ENCODE measurements at places on chromosomes 3 and 15. TPM values are rescaled to one million over a fixed set of nuclear protein-coding genes. Genes with fewer than 3 reads are reported as not detected.

DNA sequence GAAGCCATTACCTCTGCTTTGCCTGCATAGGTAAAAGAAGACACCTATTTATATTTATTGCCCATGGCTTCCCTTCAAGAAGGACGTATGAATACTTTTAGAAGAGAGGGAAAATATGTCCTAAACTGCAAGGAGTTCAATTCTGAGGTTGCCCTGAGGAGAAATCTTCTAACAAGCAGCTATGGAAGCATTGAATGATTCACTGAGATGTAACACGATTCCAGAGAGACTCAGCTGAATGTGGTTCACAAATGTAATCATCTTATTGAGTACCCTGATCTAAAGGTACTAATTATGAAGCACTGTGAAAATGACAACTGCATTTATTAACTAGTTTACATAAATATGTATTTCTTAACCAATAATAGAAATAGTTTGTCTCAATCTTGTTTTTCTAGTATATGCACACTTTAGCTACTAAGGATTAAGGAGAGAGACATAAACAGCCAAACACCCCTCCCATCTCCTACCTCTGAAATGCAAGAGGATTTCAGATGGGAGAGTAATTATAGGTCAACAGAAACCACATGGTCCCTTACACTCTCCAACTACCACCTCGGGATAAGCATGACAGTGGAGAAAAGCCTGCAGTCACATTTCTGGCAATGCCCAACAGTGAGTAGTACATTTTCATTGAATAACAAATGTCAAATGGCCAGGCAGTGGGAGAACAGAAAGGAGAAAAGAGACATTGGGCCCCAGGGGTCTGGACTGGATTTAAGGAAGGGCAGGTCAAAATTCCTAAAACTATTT is 506.2 kb upstream of the IL12A start:
- no peaks in the 10 kb centered on the region for H3K36me3 ChIP-seq
- H3K27ac ChIP-seq: no peak overlapping the region
- no peak for DNase-seq
- H3K4me3 ChIP-seq: no peak overlapping the region

DNA sequence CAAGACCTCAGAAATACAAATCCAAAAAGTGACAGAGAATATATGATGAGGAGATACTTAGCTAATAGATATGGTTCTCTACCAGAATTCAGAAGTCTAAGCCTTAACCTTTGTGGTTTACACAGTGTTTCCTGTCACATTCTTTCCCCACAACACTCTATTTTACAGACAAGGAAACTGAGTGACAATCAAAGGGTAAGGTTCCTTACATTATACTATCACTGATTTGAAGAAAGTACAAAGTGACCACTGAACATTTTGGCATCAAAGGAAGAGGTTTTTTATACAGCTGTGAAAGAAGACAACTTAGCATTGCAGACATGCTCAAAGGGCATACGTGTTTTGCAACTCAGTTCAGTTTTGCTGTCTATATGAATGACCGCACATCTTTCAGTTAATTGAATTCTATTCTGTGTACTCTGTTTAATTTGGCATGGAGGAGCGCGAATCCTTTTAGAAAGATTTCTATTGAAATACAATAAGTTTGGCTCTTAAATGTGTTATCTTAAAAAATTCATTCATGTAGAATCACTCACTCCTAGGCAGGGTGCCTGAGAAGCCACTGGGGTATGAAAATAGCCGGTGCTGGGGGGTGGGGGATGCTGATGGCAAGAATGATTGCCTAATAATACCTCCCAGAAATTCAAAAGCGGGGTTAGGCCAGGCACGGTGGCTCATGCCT is 66.5 kb upstream of the SKOR1 start:
- no peaks in the 10 kb centered on the region for H3K36me3 ChIP-seq
- DNase-seq: no peak
- H3K4me3 ChIP-seq: no peak overlapping the region
- H3K27me3 ChIP-seq: no peaks in the 10 kb centered on the region

The FBXL2 gene
- 18.2 TPM for total RNA-seq

DNA sequence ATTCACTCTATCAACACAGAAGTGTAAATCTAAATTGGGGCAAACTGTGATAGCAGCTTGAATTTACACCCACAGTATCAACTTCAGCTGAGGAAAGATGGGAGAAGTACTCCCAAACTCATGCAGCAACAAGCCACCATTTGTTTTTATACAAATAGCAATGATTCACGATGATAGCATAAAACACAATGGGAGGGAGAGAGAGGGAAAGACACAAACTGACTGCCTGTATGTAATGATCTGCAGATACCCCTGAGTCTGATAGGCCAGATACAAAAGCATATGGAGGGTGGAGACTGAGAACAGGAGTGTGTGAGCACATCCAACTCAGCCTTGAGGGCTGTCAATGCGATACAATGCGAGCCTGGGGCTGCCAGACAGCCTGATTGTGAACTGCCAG is 79.2 kb downstream of the CNTN3 start:
- no peaks in the 10 kb centered on the region for H3K4me1 ChIP-seq
- no peak for DNase-seq
- H3K27ac ChIP-seq: no peak overlapping the region

GRCh38 chr3:194138732-194139070 is 2.8 kb downstream of the HES1 start:
- H3K4me1 ChIP-seq: peaks cover 44% of the 10 kb centered on the region
- peak overlapping the region; percentile 60 for H3K27ac ChIP-seq
- peak; percentile 45 for DNase-seq
- H3K27me3 ChIP-seq: no peaks in the 10 kb centered on the region
- peak overlapping the region; percentile 71 for H3K4me3 ChIP-seq

The CLCN2 gene
- total RNA-seq: 16.5 TPM

- H3K4me3 ChIP-seq: no peak overlapping the region
- H3K36me3 ChIP-seq: peaks cover 6% of the 10 kb centered on the region
- H3K27me3 ChIP-seq: no peaks in the 10 kb centered on the region
- no peak overlapping the region for H3K27ac ChIP-seq
These were observed 49.0 kb downstream of the POLQ start for GRCh38 chr3:121496786-121497185.

The GOLGA6A gene
- 0.59 TPM for total RNA-seq

DNA sequence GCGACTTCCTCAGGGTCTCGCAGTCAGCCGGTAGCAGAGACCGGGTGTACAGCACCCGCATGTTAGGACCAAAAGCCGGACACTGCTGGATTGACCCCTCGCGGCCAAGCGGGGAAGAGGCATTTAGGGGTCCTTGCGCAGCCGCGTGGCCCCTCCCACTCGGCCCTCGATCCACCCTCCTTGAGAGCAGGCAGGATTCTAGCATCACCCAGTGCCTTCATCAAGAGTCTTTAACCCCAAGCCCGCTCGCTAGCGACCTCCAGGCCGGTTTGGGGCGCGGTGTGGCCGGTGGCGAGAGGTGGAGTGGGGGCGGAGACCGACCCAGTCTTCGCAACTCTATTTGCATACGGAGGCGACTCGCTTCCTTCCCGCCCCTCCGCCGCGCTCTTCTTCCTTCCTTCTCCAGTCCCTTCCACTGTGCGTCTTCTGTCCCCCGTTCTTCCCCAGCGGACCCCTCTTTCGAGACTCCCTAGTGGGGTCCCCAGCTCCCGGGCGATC is at the start of gene ST6GAL1:
TSS of gene ST6GAL1 (plus strand) at position 384 of the 498 bp plus-strand sequence. CDS start 112,178 bp downstream, outside the sequence.
- no peaks in the 10 kb centered on the region for H3K36me3 ChIP-seq
- peaks cover 13% of the 10 kb centered on the region for H3K4me1 ChIP-seq
- H3K4me3 ChIP-seq: peak within 1 kb of the TSS; percentile 93

The LTK gene
- total RNA-seq: 0.12 TPM

DNA sequence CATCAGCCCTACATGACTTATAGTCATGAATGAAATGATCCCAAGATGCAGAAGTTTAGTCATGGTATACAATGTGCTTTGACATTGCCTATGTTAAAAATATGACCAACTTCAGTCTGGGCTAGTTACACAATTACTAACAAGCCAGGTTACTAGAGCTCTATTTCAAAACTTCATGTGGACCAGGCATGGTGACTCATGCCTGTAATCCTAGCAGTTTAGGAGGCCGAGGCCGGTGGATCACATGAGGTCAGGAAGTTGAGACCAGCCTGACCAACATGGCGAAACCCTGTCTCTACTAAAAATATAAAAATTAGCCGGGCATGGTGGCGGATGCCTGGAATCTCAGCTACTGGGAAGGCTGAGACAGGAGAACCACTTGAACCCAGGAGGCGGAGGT is 613.0 kb downstream of the CADM2 start:
- H3K4me3 ChIP-seq: no peak overlapping the region
- H3K36me3 ChIP-seq: no peaks in the 10 kb centered on the region
- DNase-seq: no peak
- no peaks in the 10 kb centered on the region for H3K27me3 ChIP-seq
- no peak overlapping the region for H3K27ac ChIP-seq

DNA sequence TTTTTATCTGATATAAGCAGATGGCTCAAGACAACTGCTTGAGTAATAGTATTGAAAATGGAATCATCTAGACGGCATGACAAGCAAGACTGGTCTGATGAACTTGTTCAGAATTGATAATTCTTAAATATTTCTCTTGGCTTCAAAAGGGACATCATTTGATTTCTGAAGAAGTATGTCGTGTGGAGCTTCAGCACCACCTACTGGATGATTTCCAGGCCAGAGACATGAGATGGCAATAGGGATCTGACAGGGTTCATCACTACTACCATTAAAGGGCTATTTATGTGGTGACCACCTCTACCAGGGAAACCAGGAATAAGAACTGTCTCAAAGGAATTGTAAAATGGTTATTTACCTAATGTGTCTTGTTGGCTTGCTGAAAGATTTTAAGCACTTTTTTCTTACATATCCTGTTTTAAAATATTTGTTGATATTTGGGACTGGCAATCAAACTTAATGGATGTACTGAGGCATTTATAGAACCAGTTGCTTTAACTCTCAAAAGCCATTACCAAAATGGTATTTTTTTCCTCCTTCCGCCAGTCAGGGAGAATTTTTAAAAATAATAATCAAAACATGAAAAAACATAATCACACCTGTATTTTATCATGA is 99.5 kb upstream of the FAM98B start:
- no peaks in the 10 kb centered on the region for H3K4me1 ChIP-seq
- no peak overlapping the region for H3K4me3 ChIP-seq
- peak; percentile 66 for DNase-seq

DNA sequence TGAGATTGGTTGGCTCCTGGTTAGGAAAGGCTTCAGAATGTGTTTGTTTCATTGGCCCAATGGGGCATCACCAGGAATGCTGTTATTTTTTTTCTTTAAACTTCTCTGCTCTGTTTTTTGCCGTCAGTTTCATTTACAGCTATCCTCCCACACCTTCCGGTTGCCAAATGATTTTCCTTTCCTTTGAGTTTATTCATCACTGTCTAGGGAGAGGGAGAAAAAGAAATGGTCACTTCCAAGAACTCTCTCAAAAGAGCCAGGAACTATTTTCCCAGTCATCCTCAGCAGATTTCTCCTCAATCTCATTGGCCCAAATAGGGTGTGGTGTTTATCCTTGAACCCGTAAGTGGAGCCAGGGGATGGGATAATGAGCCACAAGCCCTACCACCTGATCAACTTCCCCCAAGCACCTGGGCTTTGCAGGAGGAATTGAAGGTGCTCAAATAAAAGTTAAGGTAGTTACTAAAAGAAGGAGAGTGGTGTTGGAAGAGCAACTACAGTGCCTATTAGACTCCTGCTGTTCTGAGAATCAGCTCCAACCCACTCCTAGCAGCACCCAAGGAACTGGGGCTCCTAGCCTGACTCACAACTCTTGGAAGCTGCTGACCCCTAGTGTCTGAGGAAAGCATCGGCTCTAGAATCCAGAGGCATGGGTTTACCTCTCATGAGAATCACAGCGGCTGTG is 183.8 kb upstream of the IL12A start:
- DNase-seq: peak; percentile 89
- no peak overlapping the region for H3K27ac ChIP-seq
- H3K4me3 ChIP-seq: no peak overlapping the region
- no peaks in the 10 kb centered on the region for H3K36me3 ChIP-seq

- H3K27ac ChIP-seq: no peak overlapping the region
- no peaks in the 10 kb centered on the region for H3K36me3 ChIP-seq
- no peak for DNase-seq
- peaks cover 5% of the 10 kb centered on the region for H3K4me1 ChIP-seq
- no peak overlapping the region for H3K4me3 ChIP-seq
These were observed 67.9 kb downstream of the CORO2B start for GRCh38 chr15:68646696-68647095.

DNA sequence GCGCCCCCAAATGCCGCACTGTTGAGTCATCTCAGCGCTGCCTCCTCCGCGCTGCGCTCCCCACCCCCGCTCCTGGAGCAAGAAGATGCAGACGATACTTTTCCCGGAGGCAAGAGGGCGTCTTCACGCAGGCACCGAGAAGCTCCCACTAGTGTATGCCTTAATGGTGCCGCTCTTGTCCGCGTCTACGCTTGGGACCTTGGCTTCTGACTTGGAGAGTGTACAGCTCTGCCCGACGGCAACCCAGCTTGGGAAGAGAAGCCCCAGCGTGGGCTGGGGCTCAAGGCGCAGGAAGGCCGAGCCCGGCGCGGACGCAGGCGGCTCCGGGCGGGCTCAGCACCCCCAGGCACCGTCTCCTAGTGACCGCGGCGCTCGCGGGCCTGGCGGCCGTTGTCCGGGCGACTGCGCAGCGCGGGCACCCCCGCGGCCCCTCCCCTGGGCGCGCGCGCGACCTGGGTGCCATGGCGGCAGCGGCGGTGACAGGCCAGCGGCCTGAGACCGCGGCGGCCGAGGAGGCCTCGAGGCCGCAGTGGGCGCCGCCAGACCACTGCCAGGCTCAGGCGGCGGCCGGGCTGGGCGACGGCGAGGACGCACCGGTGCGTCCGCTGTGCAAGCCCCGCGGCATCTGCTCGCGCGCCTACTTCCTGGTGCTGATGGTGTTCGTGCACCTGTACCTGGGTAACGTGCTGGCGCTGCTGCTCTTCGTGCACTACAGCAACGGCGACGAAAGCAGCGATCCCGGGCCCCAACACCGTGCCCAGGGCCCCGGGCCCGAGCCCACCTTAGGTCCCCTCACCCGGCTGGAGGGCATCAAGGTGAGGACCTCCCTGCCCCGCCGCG is at the start of gene P4HTM:
TSS of gene P4HTM (plus strand) at position 446 of the 840 bp plus-strand sequence. CDS start at position 462, 16 bp downstream.
- H3K27me3 ChIP-seq: no peaks in the 10 kb centered on the region
- peak; percentile 89 for DNase-seq
- H3K27ac ChIP-seq: peak within 1 kb of the TSS; percentile 60
- H3K4me3 ChIP-seq: peak within 1 kb of the TSS; percentile 85
- no peaks in the 10 kb centered on the region for H3K36me3 ChIP-seq

The KNG1 gene
- not detected for total RNA-seq

- H3K27ac ChIP-seq: no peak overlapping the region
These were observed 168.0 kb downstream of the SHOX2 start for GRCh38 chr3:157938154-157938779.

The NOX5 gene
- not detected for total RNA-seq

- H3K4me1 ChIP-seq: peaks cover 3% of the 10 kb centered on the region
- no peak overlapping the region for H3K27ac ChIP-seq
- no peaks in the 10 kb centered on the region for H3K27me3 ChIP-seq
- no peak for DNase-seq
- no peaks in the 10 kb centered on the region for H3K36me3 ChIP-seq
These were observed 19.2 kb upstream of the KPNA1 start for GRCh38 chr3:122533931-122534334.

DNA sequence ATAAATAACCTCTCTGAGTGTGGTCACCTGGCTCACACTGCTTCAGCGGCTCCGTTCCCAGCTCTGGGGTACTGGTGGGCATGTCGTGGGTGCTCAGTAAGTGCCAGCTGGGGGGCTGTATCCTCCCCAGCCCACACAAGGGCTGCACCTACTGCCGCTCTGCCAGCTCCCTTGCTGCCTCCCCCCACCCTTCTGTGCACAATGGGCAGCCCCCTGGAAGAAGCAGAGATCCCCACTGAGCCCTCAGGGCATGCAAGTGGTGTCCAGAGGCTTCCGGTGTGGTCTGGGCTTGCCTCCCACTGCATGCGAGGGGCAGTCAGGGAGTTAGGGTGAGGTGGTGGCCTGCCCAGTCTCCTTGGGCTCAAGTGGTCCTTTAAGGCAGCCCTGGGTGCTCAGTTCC is 58.3 kb upstream of the TRPM1 start:
- H3K27me3 ChIP-seq: peaks cover 10% of the 10 kb centered on the region
- no peak overlapping the region for H3K4me3 ChIP-seq
- H3K4me1 ChIP-seq: no peaks in the 10 kb centered on the region
- no peak for DNase-seq
